Effector memory CD8-positive, alpha-beta T cell (primary cell): ENCODE measurements at places on chromosomes 3 and 15.

- DNase-seq, result no peak
Observed at GRCh38 chr3:7074217-7074616, 213.3 kb downstream of the GRM7 start.

- no peak for DNase-seq
Observed at GRCh38 chr3:21331857-21332256, 419.2 kb downstream of the ZNF385D start.

GRCh38 chr3:151795276-151795675 is 18.6 kb upstream of the AADAC start:
- no peak for DNase-seq

DNA sequence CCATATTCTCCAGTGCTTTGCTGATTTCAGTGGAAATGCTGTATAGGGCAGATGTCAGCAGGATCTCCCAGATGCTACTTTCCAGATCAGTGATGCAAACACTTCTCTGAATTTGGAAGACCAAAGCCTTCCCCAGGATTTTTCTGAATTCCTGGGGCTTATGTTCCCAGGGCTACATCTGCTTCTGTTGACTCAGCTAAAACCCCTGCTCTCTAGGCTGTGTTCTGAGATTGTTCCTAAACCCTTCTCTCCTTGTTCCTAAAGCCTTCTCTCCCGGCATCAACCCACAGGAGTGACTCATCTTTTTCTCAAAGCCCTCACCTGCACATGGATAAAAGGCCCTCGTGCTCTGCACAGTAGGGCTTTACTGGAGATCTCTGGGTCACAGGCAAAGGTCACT is 35.5 kb downstream of the FAH start:
- DNase-seq, result no peak

DNA sequence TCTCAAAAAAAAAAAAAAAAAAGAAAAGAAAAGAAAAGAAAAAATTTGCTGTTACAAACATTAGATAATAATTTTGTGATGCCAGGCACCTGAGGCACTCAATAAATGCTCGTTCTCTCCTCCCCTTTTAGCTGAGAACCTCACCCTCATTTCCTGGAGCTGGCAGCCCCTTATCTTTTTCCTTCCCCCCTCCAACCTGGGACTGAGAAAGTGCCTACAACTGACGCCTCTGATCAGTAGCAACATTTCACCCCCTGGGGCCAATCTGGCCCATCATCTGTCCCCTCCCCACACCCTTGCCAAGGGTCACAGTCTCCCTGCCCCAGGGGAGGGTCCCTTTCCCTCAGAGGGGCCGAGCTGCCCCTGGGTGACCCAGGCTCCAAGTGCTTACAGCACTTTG is 12.6 kb upstream of the RNU6-1 start:
- no peak for DNase-seq

- DNase-seq, result no peak
Observed at GRCh38 chr3:177300039-177300833, 103.0 kb upstream of the TBL1XR1 start.

- no peak for DNase-seq
Observed at GRCh38 chr3:120775411-120775810, 32.9 kb downstream of the GTF2E1 start.

DNA sequence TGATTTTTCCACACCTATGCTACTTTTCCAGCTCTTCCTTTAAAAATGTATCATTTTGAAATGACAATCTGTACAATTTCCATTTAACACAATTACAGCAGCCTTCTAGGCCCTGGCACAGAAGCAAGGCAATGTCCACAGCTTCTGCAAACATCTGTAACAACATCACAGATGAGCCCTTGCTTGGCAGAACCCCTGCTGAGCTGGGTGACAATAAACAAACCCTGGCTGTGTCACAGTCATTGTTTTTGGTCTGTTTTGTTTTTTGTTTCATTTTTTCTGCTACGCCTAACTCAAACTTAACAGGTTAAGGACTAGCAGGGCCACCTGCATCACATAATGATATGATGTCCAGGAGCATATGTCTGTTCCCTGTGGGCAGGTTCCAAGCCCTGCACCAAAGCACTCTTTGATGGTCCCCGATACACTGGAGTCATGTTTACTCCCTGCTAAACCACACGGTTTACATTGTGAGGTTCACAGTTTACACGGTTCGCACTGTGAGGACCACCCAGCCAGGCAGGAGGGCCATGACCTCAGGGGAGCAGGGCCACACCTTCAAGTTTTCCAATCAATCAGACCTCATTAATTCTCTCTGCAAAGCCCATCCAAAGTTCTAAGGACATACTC is 186.8 kb upstream of the CHRNA7 start:
- no peak for DNase-seq

- DNase-seq, result no peak
Observed at GRCh38 chr3:120227710-120228347, 57.2 kb downstream of the GPR156 start.

DNA sequence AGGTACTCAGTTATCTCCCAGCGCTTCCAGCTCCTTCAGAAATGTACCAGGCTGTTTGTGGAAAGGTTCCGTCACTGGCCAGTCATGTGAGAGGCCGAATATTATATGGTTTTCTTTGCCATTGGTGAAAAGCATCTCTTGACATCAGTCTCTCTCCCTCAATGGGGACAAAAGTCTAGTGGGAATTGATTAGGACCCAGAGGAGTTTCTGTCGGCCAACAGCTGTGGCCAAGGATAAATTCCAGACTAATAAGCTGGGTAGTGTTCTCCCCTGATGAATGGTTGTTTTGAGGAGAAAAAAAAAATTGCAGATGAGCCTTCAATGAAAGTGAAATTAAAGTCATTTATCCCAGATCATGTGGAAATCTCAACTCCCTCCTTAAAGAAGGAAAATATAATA is 404.7 kb upstream of the THRB start:
- DNase-seq, result no peak

- no peak for DNase-seq
Observed at GRCh38 chr3:131812433-131812832, 222.4 kb downstream of the CPNE4 start.

DNA sequence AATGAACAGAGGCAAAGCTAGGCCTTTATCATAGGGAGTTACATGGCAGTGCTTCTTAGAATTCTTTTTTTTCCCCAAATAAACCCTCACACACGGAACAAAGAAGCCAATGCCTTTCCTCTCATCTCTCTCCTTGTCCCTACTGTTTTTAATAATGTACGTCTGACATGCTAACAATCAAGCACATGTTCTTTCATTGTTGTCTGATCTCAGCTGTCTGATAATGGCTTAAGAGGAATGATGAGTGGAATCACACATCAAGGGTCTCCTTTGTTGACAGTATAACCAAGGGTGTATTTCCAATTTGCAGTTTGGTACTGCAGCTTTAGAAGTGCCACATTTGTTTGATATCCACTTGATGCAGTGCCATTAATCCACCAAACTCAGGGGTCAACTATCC is 34.8 kb upstream of the EPHA3 start:
- no peak for DNase-seq

DNA sequence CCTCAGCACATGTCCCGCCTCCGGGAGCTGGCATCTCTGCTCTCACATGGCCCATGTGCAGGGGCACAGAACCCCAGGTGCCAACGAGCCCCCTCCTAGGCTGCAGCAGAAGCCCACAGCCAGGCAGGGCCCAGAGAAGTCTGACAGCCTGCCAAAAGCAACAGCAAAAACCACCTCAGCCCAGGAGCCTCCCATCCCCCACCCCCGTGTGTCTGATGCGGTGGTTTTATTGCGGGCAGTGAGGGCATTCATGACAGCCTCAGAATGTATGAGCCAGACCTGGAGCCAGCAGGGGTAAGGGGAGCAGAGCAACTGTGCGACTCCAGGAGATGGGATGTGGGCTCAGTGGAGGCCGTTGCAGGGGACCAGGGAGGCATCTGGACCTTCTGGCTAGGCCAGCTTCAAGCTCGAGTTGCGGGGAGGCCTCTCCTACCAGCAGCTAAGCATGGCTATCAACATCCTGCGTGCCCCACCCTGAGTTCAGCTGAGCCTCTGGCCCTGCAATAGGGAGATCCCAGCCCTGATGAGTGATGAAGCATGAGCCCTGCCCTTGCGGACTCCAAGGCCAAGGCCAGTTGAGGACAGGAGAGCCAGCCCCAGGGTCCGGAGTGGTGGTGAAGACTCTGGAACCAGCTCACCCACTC is 52.5 kb downstream of the CYP11A1 start:
- DNase-seq, result no peak

- DNase-seq, result no peak
Observed at GRCh38 chr3:195030791-195031321, 240.1 kb downstream of the XXYLT1 start.

- DNase-seq, result no peak
Observed at GRCh38 chr3:133989936-133990702, 39.6 kb downstream of the SLCO2A1 start.

- no peak for DNase-seq
Observed at GRCh38 chr3:47370887-47371697, 9.7 kb upstream of the PTPN23 start.

- peak; percentile 74 for DNase-seq
Observed at GRCh38 chr15:90071220-90071807, 31.0 kb downstream of the IDH2 start.

GRCh38 chr15:39795486-39795885 is 12.8 kb upstream of the FSIP1 start:
- no peak for DNase-seq
